ENCODE measurements at places on chromosomes 4 and X.
A peak's percentile ranks its signal among the peaks of the same experiment; 100 is the strongest.

DNA sequence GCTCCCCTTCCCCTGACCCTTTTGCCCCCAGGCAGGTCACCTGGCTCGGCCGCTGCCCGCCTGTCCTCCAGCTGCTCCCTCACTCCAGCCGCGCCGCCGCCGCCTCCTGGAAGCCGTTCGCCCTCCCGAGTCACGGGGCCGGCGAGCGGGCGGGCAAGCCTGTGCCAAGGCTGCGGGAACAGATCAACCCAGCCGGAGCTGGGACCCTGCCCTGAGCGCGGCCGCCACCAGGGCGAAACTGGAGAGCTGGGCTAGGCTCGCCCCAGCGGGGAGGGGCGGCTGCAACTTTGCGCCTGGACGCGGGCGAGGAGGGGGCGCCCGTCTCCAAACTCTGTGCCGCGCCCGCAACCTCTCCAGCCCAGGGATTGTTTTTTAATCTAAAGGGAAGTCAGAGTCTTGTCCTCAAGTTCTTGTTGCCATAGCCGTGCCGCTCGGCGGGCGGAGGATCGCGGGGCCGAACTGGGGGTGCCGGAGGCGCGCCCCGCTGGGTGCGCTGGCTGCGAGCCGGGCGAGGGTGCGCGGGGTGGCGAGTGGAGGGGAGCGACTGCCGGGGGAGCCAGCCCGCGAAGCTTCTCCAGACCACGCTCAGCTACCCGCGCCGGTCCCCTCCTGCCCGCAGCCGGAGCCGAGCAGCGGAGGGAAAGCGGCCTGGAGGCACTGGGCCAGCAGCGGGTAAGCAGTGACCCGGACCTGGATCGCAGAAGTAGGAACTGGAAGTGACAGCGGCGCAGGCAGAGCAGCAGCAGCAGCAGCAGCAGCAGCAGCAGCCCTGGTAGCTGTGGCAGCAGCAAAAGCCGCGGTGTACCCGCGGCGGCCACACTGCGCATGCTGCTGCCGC, 13.4 kb downstream of the ARHGEF6 start:
- DNase-seq: peak; percentile 26

DNA sequence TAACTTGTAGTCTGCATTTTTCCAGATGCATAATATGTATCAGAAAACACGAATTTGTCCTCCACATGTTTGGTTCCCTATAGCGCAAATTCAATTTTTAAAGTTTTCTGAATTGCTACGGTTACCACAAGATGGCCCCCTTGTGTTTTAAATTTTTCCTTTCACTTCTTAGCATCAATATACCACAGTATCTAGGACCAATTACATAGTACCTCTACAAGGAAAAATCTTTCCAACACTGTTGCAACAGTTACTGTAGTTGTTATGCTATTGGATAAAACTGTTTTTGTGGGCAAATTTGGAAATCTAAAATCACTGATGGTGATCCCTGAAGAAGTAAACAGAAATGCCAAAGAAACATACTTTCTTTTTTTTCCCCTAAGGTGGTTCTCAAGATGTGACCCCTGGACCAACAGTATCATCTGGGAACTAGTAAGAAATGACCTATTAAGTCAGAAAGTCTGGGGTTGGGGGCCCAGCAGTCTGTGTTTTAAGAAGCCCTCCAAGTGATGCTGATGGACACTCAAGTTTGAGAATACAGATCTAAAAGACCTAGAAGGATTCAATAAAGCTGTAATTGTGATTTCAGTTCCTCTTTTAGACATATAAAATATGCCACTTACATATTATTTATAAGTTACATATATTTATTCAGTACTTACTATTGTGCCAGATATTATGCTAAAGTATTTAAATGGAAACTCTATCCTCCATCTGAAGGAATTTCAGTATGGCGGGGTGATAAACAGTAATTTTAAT, 3.1 kb downstream of the ZGRF1 start:
- no peak for DNase-seq

- DNase-seq: no peak
These were observed 83.2 kb downstream of the AREG start for GRCh38 chr4:74528178-74528577.

- DNase-seq: no peak
These were observed 15.0 kb upstream of the OTUD4 start for GRCh38 chr4:145195167-145195952.

- peak; percentile 90 for DNase-seq
These were observed 8.0 kb downstream of the TBC1D14 start for GRCh38 chr4:6917461-6918271.

DNA sequence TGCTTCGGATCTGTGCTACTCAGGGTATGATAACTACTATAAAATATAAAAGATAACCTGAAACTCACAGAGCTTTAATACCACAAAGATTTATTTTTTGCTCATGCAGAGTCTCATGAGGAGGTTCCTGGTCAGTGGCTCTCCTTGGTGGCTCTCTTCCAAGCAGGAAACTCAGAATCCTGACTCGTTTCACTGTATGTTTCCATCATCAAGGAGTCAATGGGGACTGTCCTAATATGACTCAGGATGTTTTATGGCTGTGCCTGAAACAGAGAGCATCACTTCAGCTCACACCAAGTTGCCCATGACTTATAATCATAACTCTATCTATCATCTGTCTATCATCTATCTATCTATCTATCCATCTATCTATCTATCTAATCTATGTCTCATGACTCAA, 620.8 kb upstream of the NR3C2 start:
- DNase-seq: no peak

DNA sequence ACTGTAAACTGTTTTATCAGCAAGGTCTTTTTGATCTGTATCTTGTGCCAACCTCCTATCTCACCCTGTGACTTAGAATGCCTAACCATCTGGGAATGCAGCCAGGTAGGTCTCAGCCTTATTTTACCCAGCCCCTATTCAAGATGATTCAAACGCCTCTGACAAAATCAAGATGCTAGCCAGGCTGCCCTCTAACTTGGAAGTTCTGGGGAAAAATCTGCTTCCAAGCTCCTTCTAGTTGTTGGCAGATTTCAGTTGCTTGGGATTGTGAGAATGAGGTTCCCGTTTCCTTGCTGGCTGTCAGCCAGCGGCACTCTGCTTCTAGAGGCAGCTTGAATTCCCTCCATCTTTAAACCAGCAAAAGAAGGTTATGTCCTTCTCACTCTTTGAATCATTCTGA, 34.7 kb downstream of the LUZP4 start:
- no peak for DNase-seq

DNA sequence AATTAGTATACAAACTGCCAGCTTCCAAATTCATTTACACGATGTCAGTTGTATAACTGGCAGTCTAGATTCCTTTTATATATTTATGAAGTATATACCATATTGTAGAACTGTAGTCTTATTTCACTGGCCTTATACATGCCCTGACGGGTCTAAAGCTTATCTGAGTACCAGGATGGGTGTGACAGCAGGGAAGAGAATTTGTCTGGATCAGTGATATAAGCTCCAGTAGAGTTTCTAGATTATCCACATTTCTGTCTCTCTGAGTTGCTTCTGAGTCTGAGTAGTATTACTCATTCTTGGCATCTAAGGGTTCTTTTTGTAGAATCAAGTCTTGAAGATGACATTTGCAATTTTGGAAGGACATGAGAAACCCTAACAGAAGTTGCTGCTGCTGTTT, 101.3 kb downstream of the RPA4 start:
- no peak for DNase-seq

GRCh38 chr4:143381189-143382118, 44.8 kb downstream of the GAB1 start:
- peak; percentile 18 for DNase-seq

DNA sequence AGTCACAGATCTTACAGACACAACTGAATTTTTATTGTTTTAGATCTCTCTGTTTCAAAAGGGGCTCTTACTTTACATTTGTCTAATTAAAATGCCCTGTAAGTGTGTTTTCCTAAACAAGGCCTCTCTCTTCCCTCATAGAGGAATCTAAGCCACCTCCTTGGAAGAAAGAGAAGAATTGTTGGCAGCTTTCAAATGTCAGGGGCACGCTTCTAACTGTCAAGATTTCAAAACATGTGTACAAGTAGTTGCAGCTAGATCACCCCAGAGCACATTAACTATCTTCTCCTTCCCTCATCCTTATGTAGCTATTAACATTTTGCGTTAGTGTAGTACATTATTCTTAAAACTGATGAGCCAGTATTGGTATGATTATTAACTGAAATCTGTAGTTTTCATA, 266.5 kb upstream of the BOD1L1 start:
- DNase-seq: no peak

GRCh38 chrX:21952624-21953023, 12.1 kb downstream of the SMS start:
- DNase-seq: no peak

- DNase-seq: no peak
These were observed 53.5 kb upstream of the SMIM31 start for GRCh38 chr4:164700471-164700870.

- no peak for DNase-seq
These were observed 155.2 kb upstream of the GALNT7 start for GRCh38 chr4:173013232-173013930.

GRCh38 chr4:182233310-182234090, 9.7 kb upstream of the TENM3 start:
- DNase-seq: no peak

DNA sequence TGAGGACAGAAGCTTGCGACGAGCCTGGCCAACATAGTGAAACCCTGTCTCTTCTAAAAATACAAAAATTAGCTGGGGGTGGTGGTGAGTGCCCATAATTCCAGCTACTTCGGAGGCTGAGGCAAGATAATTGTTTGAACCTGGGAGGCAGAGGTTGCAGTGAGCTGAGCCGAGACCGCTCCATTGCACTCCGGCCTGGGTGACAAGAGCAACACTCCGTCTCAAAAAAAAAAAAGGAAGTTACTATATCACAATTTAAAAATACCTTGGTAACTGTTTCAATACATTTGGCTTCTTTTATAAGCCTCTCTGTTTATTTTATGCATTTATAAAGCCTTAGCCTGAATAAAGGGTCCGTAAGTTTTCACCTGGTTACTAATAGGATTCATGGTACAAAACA, 46.6 kb upstream of the CHRNA9 start:
- DNase-seq: no peak

GRCh38 chr4:73541251-73541650, 59.7 kb downstream of the AFM start:
- DNase-seq: no peak

GRCh38 chr4:8316251-8316771, 46.8 kb downstream of the HTRA3 start:
- no peak for DNase-seq

DNA sequence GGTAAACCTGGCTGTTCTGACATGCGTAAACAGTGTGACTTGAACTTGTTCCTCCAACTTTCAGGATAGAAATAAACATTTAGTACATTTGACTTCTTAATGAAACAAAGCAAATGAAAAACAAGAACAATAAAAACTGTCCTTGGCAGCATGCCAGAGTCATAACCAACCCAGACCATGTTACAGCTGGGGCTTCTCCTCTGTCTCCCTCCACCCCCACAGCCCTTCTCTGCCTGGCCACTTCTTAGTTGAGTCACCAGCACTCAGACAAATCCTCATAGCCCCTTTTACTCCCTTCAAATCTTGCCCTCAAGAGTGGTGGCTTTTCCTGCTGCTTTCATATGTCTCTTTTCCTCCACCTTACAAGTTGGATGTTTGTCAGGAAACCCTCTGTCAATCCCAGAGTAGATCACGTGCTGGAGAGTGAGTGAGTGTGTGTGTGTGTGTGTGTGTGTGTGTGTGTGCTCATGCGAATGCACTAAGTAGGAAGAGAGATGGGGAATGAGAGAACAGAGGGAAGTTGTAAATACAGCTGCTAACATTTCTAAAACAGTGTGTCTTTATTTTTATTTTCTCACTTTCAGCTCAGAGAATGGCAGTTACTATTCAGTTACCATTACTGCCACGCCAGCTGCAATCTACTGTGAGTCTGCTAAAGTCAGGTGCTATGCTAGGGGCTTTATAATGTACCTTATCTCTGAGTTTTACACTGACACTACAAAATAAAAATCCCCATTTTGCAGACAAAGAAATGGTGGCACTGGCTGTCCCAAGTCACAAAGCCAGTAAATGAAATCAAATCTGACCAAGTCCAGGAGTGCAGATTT, 15.0 kb downstream of the SCARB2 start:
- peak; percentile 74 for DNase-seq

- no peak for DNase-seq
These were observed 25.2 kb downstream of the MANBA start for GRCh38 chr4:102735582-102735981.

DNA sequence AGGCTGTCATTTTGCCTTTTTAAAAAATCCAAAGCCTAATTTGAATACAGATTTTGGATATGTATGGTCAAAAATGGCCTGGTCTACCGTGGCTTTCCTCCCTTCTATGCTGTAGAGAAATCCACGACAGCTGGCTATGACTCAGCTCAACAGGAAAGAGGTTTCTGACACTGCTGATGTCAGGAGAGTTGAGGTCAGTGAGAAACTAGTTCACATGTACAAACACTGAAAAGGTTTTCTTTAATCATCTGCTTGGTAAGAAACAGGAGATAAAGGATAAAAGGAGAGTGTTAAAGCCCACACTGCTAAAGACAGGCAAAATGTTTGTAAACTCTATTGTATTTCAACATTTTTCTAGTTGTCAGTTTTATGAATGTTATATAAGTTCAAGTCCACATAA, 113.9 kb downstream of the NYX start:
- DNase-seq: no peak

- DNase-seq: no peak
These were observed 22.1 kb downstream of the TMEM131L start for GRCh38 chr4:153488006-153488891.

DNA sequence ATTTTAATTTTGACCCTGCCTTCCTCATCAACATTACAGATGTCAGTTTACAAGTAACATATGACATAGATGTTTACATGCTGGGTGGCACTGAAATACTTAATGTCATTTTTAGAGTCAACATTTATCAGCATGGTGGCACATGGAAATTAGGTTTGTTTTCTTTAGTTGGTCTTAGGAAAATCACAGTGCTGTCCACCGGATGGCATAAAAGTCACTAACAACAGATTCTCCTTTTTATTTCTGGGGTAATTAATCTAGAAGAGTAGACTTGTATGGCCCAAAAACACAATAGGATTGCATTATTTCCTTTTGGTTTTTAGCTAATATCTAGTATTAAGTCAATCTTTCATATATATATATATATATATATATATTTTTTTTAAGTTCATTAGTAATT, 88.6 kb upstream of the HHIP start:
- DNase-seq: no peak

GRCh38 chrX:2707334-2707760, 16.3 kb downstream of the CD99 start:
- no peak for DNase-seq

GRCh38 chr4:54800831-54801530, 143.2 kb downstream of the KIT start:
- no peak for DNase-seq

DNA sequence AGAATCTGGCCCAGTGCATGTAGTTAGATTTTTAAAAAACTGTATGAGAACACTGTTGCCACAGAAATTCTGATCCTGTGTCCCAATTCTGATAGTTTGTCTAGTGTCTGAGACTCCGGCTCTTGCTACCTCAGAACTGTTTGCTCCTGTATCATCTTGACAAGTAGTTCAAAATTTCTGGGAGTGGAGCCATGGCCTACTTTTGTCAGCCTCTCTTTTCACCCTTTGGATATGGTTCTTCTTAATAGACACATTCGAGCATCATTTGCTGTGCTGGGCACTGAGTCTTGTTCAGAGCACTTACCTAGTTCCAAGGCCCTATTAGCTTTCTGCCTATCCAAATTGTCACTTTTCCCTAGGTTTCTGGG, 46.9 kb downstream of the ATP10D start:
- DNase-seq: no peak

Data from NCI-H774 (cell line).